ENCODE measurements at places on chromosomes 7 and 10.

GRCh38 chr7:158072991-158073730 is 514.5 kb downstream of the PTPRN2 start:
- DNase-seq: no peak

DNA sequence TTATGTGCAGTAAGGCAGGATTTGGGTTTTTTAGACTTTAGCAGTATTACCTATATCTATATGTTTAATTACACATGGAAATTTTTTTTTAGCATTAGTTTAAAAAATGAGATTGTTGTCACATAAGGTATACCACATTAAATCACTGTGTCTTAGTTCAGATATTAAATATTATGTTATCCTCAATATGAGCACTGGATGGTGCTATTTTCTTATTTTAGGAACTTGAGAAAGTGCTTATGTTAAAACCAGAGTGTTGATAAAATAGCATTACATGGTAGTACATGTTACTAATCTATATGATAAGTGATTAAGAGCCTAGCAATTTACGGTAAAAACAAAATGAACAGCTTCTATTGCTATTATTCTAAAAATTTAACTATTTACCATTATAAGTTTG is 28.8 kb downstream of the MIOS start:
- DNase-seq: no peak

DNA sequence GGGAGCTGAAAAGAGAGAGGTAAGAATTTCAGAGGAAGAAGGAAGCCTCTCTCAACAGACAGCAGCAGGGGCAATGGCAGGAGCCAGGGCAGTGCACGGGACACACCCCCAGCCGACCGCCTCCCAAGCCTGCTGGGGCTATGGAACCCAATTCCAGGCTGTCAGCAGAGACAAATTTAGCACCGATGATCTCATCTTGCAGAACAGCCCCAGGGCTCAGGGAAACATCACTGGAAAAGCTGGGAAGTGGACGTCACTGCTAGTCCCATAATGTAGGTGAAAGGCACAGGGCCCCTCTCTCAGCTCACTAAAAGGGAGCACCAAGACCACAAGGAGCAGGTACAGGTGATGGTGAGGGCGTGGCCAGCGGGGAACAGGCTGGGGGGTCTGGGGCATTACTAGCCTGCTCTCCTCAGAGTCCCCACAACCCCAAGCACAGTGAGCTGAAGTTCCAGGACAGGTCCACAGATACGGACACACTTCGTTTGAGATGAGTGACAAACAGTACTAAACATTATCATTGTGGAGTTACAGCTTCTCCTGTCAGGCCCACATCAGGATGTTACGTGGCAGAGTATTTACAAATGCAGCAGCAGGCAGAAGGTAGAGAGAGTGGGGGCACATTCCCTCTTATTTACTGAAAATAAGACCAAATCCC is 103.7 kb downstream of the PLXNA4 start:
- no peak for DNase-seq

DNA sequence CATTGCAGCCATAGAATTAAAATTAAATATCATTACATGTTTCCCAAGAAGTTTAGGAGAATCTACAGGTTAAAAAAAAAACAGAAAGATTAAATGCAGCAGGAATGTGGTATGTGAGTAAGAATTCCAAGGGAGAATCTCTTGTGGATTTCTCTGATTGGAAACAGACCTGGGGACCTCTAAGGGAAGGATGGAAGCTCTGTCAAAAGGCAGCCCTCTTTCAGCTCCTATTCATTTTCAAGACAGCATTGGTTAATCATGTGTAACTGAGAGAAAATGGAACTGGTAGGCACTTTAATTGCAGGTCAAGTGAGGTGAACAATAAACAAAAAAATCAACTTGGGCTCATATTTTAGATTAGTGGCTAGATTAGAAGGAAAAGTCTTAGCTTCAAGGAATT is 81.4 kb upstream of the MTPN start:
- no peak for DNase-seq

GRCh38 chr7:44757311-44757710 is 8.7 kb downstream of the ZMIZ2 start:
- DNase-seq: no peak

GRCh38 chr10:105967256-105967655 is 1197.2 kb downstream of the SORCS1 start:
- no peak for DNase-seq

DNA sequence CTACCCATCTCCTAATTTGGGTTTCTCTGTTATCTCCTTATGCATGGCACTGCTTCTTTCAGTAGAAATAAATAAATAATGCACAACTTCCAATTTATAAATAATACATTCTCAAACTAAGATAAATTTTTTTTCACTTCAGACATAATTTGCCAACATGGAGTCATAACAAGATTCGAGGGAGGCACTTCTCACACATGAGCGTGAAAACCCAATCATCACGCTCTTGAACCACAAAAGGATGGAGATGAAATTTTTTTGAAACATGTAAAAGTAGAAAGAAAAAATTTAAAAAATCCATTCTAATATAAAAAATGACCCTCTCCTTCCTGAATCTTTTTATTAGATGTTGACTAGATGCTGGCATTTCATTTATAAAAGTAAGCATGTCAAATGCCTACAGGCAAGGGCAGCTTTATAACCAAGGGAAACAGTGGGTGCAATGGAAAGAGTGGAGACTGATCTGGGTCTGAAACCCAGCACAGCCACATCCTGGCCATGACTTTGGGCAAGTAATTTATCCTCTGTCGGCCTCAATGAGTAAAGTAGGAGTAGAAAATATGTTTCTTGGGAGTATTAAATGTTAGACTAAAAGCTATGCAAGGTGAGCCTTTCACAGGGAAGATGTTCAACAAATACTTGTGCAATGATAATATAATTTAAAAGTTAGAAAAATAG is 185.0 kb downstream of the STK31 start:
- no peak for DNase-seq

- peak; percentile 52 for DNase-seq
Measured at GRCh38 chr7:131027287-131027773, 293.3 kb upstream of the KLF14 start.

GRCh38 chr10:86341361-86341811 is 25.2 kb downstream of the GRID1 start:
- DNase-seq: no peak

DNA sequence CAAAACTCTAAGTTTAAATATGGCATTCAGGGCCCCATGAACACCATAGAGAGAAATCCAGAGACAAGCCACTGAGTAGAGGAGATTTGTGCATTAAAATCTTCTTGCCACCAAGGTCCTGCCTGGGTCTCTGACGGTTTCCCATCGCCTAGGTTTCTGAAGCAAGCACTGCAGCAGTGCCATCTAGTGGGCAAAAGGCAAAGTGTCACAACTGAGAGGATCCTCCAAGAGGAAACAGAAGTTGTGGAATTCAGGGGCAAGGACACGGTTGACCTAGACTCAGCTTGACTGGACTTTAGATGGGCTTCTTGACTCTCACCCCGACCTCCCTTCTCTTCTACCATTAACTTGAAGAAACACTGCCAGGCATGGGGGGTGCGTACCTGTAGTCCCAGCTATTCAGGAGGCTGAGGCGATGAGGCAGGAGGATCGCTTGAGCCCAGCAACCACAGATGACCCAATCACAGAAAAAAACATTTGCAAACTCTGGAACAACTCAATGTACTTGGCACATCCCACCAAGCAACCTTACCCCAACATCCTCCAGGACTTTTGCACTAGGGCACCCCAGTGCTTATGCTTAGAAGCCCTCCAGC is 604.1 kb downstream of the GALNT17 start:
- DNase-seq: peak; percentile 64

DNA sequence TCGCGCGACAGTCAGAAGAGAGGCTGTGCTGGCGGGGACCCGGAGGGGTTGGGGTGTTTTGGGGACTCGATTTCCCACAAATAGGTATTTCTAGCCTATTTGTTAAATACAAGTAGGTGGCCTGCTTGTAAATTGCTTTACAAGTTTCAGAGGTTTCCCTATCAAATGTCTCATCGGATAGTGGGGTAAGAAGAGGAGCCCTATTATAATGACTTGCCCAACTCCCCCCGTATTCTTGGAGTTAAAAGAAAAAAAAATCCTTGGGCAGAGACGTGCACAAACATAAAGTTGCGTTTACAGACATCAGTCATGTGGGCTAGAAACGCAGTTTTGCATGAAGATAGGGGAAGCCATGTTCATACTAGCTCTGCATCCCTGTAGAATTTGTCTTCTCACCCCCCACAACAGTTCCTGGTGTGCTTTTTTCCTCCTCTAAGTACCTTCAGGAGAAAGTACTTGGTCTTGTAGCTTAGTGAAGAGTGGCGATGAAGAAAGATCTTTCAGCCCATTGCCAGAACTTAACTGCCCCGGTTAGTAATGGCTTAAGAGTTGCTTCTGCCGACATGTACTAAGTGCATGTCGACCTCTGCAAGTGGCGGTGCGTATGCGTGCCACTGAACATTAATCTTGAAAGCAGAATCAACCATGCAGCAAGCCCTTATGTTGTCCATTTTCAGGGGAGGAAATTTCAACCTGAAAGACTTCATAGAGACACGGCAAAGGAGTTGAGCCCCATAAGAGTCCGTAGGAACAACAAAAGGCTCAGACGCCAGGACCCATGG is 832 bp upstream of the TIAL1 start:
- DNase-seq: no peak

DNA sequence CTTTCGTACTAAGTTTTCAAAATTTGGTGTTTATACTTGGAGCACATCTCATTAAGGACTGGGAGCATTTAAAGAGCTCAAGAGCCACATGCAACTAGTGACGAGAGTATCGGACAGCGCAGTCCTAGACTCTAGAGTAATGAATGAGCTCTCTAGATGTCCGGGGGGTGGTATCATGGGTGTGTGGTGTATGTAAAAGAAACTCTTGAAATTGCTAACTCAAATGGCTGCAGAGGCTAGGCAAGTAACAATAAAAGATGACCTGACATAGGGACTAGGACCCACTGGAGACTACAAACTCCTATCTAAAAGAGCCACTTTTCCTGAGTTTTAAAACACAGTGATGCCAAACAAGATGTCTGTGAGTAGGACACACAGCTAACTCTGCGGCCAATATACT is 14.0 kb downstream of the MYOZ1 start:
- DNase-seq: no peak

DNA sequence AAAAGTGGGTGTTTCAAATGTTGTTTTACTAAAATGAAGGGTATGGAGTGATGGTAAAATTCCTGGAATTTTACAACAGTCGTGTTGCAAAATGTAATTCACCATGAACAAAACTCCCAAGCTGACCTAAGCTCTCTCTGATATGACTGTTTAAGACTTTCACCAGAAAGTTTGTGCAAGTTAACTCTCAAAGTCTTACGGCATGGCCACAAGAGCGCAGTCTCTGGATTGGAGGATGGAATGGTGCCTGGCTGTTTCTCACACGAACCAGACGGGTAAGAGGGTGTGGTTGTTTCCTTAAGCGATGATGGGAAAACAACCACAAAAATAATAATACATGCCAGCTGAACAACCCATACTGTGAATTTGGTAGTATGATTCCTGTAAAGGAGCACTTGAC is 662.5 kb downstream of the KCNMA1 start:
- DNase-seq: no peak

DNA sequence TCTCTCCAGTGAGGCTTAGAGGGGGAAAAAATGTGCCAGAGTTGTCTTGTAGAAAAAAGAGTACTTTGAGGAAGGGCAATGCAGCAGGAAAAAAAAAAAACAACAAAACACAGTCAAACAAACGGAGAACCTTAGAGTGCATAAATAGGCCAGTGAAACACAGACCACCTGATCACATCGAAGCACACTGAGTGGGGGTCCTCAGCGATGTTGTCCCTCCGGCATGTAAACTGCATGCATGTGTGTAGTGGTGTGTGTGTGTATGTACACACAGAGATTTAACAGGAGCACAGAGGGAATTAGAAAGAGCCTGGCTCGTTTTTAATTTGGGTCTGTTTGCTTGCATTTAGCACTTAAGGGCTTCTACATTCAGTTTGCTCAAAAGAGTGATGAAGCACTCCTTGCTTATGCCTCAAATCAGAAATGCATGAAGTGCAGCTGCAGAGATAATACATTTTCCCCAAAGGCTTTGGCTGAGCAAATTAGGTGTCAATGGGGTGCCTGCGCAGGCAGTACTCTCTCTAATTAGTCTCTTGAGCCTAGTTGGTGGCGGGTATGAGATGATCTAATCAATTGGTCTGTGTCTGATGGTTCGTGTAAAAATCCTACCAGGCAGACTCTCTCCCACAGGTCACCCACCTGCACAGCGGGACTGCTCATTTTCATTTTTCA is 62.7 kb upstream of the FZD1 start:
- no peak for DNase-seq

DNA sequence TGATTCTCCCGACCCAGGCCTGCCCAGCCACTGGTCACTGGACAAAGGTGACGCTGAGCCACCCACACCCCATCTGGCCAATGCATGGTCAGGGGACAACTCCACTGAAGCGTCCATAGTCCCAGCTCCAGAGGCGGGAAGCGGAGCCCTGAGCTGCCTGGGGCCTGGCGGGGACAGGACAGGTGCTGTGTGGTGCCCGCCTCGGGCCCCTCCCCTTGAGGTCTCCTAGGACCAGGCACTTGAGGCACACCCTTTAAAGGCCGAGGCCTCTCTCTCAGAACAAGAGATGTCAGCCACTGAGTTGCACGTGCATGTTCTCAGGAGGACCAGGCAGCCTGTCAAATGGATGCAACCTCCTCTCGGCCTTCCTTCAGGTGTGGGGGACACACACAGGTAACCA is 52.5 kb upstream of the PPP2R2D start:
- no peak for DNase-seq

DNA sequence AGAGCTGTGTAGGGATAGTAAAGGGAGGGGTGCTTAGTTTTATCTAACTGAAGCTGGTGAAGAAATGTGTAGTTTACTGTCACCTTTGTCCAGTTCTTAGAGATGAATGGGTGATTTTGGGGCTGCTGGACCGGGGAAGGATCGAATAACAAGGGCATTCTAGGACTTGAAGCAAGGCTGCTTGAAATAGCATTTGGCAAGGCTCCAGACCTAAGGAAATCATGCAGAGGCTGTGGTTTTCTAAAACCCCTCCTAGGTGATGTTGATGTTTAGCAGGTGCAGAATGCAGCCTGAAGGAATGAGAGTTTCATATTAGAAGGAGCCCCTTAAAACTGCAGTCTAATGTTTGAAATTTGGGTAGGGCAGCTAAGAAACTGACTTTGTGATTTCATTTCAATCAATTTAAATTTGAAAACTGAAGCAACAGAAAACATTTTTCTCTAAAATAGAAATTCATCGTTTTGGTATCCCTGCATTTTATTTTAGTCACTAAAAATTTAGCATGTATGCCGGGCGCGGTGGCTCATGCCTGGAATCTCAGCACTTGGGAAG is 68.5 kb downstream of the TET1 start:
- DNase-seq: no peak

- DNase-seq: no peak
Measured at GRCh38 chr10:124062390-124062789, 31.0 kb downstream of the CHST15 start.

Data from activated naive CD4-positive, alpha-beta T cell treated with anti-CD3 and anti-CD28 coated beads for 36 hours (primary cell).